ENCODE measurements at places on chromosomes 13 and 19.

GRCh38 chr13:51291341-51291740 lies 48.1 kb upstream of the SERPINE3 start:
- no peak for DNase-seq

- no peak for DNase-seq
These were observed 223.8 kb downstream of the TDRD3 start for GRCh38 chr13:60620611-60621395.

GRCh38 chr13:79593641-79594275 lies 112.8 kb downstream of the NDFIP2 start:
- no peak for DNase-seq

DNA sequence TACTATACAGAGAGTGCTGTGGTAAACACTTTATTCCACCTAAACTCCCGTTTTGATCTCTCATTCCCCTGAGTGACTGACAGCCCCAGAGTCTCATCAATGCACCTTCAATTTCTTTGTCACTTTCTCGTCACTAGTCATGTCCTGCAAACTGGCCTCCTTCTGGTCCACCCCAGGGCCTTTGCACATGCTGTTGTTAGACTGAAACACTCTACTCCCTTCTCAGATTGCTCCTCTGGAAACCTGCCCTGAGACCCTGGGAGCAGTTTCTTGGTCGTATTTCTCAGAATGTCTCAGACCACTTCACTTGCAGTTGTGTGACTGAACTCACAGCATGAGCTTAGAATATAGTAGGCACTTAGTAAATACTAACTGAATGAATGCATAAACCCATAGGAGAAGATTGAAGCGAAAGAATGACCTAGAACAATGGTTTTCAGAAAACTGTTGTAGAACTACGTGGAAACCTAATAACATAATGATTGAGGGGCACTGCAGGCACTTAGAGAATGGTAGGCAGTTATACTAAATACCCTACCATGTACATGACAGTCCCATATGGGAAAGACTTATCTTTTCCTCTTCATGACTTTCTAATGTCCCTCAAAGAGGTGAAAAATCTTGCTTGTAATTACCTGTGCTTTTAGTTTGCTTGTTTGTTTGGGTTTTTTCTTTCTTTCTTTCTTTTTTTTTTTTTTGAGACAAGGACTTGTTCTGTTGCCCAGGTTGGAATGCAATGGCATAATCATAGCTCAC lies 144.8 kb downstream of the IER2 start:
- no peak for DNase-seq

DNA sequence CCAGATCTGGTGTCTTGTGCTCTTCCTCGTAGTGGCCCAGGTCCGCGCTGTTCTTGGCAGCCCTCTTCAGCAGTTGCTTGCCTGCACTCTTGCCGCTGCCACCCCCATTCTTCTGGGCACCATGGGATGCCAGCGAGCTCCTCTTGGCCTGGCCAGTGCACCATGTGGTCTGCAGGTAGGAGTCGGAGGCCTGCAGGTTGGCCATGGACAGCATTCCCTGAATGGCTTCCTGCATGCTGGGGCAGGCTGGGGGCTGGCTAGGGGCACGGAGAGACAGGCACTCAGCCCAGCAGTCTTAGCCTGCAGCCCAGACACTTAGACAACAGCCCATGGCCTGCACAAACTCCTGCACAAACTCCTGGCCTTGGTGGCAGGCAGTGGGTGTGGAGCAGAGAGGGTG lies 234.9 kb downstream of the TUBA3C start:
- no peak for DNase-seq

DNA sequence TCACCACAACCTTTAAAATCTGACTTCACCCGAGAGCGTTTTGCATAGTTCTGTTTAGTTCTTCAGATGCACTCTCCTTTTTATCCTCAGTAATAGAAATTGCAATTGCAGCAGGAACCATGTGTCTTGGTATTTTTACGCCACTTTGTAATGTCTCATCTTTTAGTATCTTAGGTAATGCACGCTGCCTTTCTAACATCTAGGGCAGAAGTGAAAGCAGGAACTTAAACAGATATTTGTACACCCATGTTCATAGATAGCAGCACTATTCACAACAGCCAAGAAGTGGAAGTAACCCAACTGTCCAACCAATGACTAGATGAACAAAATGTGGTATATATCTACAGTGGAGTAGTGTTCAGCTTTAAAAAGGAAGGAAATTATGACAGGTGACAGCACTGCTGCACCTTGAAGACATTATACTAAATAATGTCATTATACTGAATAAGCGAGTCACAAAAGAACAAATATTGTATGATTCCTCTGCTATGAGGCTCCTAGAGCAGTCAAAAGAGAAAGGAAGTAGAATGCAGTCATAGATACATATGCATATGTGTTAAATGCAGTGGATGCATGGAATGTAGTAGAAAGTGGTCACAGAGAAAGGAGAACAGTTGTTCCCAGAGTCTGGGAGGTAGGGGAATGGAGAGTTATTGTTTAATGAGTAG lies 105.9 kb upstream of the GJB6 start:
- no peak for DNase-seq

DNA sequence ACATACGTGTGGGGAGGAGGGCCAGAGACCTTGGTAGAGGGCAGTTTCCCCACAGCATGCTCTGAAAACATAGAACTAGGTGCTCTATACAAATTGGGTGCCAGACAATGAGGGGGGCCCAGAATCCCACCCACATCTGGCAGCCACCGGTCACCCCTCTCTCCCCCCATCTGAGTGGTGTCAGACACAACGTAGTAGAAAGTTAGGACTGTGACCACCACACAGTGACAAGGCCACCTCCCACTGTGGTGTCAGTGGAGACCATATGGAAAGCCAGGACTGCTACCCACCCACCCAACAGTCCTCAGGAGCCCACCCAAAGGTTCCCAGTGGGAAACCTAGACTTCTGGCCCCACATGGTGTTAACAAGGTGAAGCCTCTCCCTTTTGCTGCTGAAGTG lies 2.1 kb upstream of the ATP4B start:
- peak; percentile 5 for DNase-seq

DNA sequence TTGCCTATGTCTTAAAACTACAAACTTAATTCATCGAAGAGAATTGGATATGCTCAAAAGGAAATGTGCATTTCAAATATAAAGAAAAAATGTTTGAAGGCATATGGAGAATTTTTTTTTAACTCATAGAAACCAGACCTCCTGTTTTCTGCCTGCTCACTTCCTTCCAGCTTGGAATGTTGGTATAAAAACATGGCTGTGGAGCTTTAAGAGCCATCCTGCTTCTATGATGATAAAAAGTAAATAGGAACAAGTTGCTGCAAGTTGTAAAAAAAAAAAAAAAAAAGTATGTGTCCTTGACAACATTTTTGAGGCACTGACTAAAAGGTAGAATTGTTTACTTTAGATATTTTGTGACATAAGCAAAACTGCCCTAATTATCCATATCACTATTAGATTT lies 1230.7 kb downstream of the PCDH9 start:
- no peak for DNase-seq

DNA sequence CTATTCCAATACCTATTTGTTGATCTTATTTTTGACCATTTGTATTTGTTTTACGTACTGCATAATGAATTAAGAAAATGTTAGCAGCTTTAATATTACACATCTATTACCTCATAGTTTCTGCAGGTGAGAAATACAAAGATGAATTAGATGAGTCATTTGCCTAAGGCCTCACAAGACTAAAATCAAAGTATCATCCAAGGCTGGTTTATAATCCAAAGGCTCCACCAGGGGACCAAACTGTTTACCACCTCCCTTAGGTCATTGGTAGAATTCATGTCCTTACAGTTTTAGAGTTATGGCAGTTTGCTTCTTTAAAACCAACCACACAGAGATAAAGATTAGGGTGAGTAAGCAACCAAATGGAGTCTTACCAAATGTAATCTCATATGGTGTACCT lies 848.1 kb downstream of the SLITRK6 start:
- DNase-seq = no peak

DNA sequence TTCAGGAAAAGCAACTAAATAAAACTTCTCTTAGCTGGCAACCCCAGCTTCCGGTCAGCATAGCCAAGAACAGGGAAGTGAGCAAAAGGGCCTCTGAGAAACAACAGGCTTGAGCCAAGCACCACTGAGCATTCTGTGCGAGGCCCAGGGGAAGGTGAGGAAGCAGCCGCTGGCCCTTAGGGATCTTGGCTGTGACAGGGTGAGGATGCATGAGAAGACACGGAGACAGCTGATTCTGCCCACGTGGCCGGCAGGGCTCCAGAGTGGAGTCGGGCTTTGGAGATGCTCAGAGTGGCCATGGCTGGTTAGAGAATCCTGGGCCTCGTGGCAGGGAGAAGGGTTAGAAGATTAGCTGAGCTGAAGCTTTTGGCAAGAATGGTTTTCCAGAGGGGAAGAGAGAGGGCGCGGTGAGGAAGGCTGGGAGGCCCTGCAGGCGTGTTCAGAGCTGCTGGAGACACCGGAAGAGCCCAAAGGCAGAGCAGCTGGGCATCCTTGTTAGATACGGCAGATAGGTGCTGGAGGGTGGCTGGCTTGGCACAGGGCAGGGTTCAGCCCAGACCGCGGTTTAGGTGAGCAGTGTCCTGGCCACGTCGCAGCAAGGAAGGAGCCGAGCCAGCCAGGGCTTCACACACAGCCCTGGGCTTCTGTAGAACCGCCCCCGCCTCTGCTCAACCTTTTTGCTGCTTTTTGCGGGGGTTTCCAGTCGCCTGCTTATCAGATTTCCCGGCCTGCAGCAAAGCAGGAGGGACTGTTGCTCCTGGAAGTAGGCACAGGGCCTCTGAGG lies 17.3 kb downstream of the UPF1 start:
- peak; percentile 79 for DNase-seq

GRCh38 chr13:99422586-99423220 lies 78.6 kb upstream of the TM9SF2 start:
- DNase-seq = no peak

DNA sequence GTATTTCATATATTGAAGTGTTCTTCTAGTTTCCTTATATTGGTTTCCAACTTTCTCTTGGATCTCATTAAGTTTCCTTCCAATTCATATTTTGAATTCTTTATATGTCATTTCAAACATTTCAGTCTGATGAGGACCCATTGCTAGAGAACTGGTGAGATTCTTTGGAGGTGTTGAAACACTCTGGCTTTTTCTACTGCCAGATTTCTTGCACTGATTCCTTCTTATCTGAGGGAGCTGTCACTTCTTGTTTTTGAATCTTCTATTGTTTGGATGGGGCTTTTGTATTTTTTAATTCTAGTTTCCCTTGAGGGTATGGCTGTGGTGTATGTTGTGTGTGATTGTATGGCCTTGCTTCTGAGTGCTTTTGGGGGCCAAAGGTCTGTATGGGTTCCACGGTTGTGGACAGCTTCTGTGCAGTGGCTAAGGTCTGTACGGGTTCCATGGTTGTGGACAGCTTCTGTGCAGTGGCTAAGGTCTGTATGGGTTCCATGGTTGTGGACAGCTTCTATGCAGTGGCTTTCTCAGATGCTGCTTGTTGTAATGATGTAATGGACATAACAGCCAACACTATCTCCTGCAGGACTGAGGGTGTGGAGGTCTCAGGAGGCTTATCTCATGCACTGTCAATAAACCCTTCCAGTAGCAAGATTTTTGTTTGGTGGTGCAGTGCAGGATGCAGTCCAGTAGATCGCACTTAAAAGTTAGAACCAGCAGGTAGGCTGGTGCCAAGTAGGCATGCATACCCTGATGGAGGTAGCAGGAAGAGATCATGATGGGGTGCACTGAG lies 36.8 kb downstream of the ACSBG2 start:
- DNase-seq = no peak

GRCh38 chr19:16376649-16377048 lies 52.0 kb downstream of the KLF2 start:
- no peak for DNase-seq

GRCh38 chr13:31431722-31432137 lies 232.0 kb downstream of the B3GLCT start:
- peak; percentile 40 for DNase-seq

DNA sequence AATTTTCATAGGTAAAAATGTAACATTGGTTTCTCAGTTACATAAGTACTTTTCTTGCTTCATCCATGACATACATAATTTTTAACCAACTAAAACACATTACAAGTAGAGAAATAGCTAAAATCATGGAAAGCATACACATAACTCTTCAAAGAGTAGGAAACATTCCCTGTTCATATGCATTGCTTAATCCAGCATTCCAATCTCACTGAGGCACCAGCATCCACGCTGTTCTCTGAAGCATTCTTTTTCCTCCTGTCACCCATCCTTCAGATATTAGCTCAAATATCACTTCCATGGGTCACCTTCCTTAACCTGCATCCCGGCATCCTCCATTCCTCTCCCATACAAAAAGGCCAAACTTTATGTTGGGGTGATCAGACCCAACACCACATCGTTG lies 79.1 kb downstream of the ZNF254 start:
- no peak for DNase-seq

DNA sequence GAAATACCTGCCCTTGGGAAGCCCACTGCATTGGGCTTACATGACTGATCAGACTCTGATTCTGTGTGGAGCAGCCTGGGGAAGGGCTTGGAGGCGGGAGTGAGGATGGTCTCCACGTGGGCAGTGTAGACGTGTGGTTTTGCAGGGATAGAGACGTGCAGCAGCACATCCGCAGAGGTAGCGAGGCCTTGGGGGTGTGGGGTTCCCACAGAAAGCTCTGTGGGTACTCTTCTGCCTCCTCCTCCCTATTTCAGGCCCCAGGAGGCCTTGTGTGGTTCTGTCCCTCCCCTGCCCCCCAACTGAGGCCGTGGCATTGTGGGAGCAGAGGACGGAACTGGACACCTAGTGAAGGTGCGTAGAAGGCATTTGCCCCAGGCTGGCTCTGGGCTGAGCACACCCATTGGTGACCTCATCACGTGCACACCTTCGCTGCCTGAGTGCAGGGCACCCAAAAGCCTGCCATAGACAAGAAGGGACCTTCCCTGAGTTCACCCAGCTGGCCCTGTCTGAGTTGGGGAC lies 28.9 kb downstream of the PPP1R37 start:
- DNase-seq = no peak

GRCh38 chr19:12865746-12866415 lies 15.4 kb downstream of the DNASE2 start:
- no peak for DNase-seq

DNA sequence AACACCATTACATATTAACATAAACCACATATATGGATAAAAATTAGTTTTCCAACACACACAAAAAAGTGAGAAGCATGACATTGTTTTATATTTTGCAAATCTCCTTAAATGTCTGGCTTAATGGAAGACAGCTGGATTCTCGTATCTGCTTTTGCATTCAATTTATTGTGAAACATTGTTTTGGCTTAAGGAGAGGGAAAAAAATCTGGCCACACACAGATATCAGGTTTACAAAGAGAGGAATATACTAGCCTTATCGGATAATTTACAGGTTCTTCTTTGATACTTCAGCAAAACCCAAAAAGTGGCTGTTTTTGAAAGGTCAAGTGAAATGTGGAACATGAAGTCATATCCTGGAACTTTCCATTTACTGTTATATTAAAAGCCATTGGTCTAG lies 523.5 kb upstream of the ARGLU1 start:
- DNase-seq = no peak

DNA sequence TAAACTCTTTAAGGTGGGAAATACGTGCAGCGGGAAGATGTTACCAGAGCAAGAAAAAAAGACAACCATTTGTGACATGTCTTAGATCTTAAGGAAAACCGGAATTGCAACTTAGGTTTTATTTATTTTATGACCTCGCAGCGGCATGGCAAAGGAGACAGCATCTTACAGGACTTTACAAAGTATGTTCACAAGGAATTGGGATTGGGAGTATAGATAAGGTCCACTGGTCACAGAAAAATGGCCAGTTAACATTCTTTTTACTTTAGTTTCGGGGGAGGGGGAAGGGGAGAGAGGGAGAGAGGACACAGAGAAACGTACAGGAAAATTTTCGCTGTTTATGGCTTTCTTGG lies 104.5 kb upstream of the DIAPH3 start:
- DNase-seq = no peak
